Lung (tissue), 17 donors: ENCODE measurements at places on chromosomes 3 and 15.

DNA sequence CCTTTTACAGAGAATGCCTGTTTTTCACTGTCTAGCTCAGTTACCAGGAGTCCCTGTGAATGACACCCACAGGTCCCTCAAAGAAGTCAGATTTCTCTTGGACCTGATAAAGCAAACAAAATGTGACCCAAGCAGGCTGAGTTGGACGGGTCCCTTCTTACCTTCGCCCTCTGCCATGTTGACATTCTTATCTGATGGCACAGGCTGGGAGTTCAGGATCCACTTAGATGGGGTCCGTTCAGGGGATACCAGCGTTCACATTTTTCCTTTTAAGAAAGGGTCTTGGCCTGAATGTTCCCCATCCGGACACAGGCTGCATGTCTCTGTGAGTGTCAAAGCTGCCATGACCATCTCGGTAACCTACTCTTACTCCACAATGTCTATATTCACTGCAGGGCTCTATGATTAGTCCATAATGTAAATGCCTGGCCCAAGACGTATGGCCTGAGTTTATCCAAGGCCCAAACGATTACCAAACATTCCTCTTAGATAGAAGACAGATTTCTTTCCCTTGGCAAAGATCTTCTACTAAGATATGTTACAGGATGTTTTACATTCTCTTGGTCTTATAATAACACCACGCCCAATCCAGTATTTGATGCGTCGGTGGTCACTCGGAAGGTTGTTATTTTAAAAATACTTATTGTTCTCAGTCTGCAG, 179.1 kb downstream of the THSD4 start:
- DNase-seq = no peak

- no peak for DNase-seq
Observed at GRCh38 chr15:63473007-63473748, 31.2 kb upstream of the USP3 start.

- DNase-seq = peak; percentile 51
Observed at GRCh38 chr15:74541494-74542165, 610 bp downstream of the ARID3B start.

GRCh38 chr15:49339656-49340055, 83.4 kb upstream of the FGF7 start:
- DNase-seq = no peak
